ENCODE measurements at places on chromosomes 2 and 18.

- H3K36me3 ChIP-seq = no peaks in the 10 kb centered on the region
- H3K4me1 ChIP-seq = peaks cover 34% of the 10 kb centered on the region
- peak overlapping the region; percentile 16 for H3K27ac ChIP-seq
- no peaks in the 10 kb centered on the region for H3K27me3 ChIP-seq
Observed at GRCh38 chr2:241565411-241565810, 6.9 kb downstream of the BOK start.

DNA sequence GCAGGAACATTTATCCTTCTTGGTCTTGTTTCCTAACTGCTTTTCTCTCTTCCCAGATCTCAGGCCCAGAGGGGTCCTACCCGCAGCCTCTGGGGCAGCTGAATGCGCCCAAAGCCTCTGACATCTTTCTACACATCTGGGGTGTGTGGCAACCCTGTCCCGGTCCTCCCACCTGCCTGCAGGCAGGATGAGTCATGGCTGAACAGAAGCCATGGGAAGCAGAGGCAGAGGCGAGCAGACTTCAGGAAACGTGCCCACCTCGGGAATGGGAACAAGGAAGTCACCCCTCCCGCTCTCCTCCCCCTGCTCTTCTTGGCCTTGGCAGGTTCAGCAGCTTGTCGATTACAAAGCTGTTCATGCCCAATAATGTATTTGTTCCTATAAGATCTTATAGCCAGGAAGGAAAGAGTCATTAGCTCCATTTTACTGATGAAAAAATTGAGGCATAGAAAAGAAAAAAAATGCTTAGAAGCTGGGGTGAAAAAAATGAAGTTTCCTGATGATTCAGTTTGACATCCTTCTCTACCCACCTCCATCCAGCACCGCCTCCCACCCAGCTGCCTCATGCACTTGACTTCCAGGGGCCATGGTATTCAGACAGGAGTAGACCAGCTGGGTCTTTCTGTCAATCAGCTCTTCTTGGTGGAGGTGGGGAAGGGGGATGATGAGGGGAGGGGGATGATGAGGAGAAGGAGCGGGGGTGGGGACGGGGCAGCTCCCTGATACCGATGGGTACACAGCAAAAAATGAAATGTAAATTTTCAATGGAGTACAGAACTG is 10.4 kb upstream of the KCNF1 start:
- H3K27me3 ChIP-seq = peaks cover 6% of the 10 kb centered on the region
- no peak overlapping the region for H3K27ac ChIP-seq
- H3K4me1 ChIP-seq = peaks cover 8% of the 10 kb centered on the region
- no peaks in the 10 kb centered on the region for H3K36me3 ChIP-seq
- H3K4me3 ChIP-seq = no peak overlapping the region

- no peaks in the 10 kb centered on the region for H3K4me1 ChIP-seq
- no peak overlapping the region for H3K4me3 ChIP-seq
- no peak overlapping the region for H3K27ac ChIP-seq
- H3K27me3 ChIP-seq = no peaks in the 10 kb centered on the region
- DNase-seq = no peak
Observed at GRCh38 chr2:229169751-229170150, 101.3 kb downstream of the PID1 start.

DNA sequence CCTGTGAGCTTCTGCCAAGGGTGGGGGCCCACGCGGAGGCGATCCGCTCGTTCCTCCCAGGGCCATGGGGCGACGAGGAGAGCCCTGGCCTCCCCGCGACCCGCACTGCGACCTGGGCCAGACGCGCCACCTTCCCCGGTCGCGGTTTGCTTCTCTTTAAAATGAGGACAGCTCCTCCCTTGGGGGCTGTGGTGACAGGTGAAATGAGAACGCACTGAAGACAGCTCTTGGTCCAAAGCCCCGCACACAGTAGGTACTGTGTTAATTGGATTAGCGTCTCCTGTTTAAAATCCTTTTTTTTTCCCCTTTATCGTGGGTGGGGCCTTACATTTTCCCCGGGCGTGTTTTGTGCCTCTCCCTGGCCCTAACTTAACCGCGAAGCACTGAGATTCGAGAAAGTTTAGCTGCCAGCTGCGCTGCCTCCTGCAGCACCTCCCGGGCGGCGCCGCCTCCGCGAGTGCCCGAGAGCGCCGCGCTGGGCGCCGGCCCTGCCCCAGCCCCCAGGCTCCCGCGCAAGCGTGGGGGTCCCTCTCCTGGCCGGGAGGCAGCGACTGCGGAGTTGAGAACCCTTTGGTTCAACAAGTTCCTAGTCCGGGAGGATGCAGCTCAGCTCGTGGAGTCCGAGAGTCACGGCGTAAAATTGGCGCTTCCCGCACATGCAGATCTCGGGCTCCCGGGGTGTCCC is 1.1 kb downstream of the HPCAL1 start:
- H3K27ac ChIP-seq = peak overlapping the region; percentile 81
- H3K27me3 ChIP-seq = no peaks in the 10 kb centered on the region
- no peak for DNase-seq
- H3K4me3 ChIP-seq = peak overlapping the region; percentile 85

DNA sequence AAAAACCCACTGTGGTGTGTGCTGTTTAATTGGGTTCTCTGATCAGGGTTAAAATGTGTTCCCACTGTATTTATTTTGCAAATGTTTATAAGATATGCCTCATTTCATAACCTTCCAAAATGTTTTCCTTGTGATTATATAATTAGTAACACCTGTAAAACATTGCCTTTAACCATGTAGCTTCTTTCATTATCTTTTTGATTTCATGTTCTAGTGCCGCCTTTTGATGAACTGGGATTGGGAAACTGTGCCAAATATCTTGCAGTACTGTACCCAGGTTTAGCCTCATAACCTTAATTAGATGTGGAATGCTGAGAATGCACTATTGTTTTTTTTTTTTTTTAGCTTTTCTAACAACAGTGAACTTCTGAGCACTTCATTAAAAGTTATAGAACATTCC is 96.9 kb downstream of the TANC1 start:
- DNase-seq = no peak
- H3K4me1 ChIP-seq = peaks cover 77% of the 10 kb centered on the region
- H3K36me3 ChIP-seq = no peaks in the 10 kb centered on the region
- H3K27ac ChIP-seq = peak overlapping the region; percentile 54
- no peak overlapping the region for H3K4me3 ChIP-seq
- H3K27me3 ChIP-seq = no peaks in the 10 kb centered on the region

Data from esophagus squamous epithelium (tissue), 5 donors.